ENCODE measurements at places on chromosomes 5 and 9.

- DNase-seq: peak; percentile 43
Observed at GRCh38 chr9:132040808-132041207, 38.9 kb downstream of the MED27 start.

- no peak for DNase-seq
Observed at GRCh38 chr5:16849775-16850174, 86.3 kb downstream of the MYO10 start.

- DNase-seq: no peak
Observed at GRCh38 chr9:71122421-71122820, 1.0 kb upstream of the TRPM3 start.

GRCh38 chr9:109139851-109140250 lies 20.1 kb upstream of the TMEM245 start:
- DNase-seq: no peak

DNA sequence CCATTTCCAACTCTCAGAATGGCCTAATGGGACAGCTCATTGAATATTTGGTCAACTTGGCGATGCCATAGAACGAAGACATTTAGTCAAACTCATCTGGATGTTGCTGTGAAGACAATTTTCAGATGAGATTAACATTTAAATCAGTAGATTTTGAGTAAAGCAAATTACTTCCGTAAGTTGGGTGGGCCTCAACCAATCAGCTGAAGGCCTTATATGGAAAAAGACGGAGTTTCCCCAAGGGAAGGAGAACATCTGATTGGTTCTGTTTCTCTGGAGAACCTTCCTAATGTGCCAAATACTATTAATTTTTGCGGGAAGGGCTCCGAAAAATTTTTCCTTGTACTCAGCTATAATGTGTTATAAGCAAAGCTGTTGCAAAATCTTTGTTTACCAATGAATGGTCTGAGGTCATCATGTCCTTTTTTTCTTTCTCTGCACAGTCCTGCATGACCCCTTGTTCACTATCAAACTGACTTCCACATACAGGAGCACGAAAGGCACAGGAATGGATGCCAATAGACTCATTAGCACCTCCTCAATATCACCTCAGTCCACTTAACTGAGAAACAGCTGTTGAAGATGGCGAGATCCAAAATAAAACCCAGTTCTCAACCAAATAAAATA lies 27.8 kb downstream of the CRHBP start:
- DNase-seq: no peak

DNA sequence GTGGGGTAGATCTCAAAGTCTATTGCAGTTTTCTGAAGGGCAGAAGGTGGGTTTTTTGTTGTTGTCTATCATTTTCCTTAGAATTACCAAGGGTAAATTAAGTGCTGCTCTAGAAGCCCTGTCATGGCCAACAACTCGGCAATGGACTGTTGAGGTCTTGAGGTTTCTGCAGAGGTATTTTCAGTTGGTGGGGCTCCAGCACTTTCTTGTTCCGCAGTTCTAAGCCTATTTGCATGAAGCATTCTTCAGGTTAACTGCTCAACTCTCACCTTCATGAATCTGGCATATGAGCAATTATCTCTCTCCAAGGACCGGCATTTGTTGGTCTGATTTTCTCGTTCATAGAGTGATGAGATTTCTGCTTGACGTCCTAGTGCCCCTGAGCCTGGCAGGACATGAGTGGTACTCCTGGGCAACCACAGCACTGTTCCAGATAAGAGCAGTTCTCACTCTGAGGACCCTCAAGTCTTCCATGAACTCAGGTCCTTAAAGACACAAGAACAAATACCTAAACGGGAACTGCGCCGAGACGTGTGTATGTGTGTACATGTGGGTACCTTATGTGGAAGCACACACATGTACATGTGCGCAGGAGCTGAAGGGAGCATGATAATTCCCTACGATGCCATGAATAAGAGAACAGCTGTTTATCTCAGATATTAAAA lies 544.5 kb downstream of the CSNK1G3 start:
- DNase-seq: no peak

DNA sequence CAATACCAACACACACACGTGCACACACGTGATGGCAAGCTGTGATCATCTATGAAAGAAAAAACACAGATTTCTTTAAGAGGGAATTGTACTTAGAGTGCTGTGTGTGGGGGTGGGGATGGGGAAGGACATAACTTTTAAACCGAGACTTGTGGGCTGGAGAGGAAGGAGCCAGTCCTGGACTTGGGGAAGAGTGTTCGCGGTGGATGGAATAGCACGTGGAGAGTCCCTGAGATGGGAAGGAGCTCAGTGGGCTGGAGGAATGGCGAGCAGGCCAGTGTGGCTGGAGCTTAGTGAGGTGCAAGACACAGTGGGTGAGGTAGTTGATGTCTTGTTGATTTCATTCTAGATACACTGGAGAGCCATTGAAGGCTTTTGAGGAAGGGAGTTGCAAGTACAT lies 78.5 kb downstream of the RGS3 start:
- no peak for DNase-seq

DNA sequence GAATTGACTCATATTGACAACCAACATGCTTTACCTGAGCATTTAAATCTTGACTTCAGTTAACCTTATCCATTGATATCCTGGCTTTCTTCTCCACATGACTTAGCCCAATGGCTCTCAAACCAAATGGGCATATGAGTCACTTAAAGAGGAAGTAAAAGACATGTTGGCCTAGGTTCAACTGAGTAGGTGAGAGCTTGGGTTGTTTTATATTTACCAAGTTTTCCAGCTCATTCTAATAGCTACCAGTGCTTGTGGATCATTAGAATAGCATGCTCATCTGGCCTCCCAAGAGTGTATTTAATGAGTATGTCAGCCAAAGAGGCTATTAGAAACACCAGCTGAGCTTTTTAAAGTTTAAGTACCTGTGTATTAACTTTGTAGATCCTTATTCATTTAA lies 1049.0 kb downstream of the PTPRD start:
- DNase-seq: no peak

DNA sequence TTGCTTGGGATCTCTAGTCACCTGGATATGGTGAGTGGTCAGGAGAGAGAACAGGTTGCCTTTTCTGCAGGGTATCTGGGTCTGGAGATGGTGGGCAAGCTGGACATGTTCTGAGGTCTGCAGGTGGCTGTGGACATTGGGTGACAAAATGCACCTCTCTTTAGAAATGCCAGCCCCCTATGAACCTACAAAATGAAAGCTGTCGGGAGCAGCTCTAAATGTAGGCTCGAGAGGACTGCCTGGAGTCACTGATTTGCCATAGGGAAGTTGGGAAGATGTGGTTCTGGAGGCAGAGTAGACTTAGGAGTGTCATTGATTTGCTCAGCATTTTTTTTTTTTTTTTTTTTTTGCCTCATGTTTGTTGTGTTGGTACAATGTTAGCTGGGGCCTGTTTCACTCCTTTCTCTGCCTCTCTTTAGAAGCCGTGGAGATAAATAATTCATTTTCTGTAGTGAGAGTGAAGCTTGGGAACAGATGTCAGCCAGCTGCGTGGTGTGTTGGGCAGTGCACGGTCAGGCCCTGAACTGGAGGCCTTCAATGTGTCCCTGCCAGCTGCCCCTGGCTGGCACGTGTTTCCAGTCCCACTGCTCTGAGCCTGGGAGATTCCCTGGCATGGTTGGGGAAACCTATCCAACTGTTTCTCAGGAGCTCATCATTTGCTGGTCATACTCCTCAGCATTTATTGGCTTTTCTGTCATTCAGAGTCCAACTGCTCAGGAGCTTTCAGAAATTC lies 5.4 kb downstream of the RGS3 start:
- DNase-seq: no peak

- DNase-seq: no peak
Observed at GRCh38 chr5:148974642-148975327, 88.1 kb downstream of the SH3TC2 start.

DNA sequence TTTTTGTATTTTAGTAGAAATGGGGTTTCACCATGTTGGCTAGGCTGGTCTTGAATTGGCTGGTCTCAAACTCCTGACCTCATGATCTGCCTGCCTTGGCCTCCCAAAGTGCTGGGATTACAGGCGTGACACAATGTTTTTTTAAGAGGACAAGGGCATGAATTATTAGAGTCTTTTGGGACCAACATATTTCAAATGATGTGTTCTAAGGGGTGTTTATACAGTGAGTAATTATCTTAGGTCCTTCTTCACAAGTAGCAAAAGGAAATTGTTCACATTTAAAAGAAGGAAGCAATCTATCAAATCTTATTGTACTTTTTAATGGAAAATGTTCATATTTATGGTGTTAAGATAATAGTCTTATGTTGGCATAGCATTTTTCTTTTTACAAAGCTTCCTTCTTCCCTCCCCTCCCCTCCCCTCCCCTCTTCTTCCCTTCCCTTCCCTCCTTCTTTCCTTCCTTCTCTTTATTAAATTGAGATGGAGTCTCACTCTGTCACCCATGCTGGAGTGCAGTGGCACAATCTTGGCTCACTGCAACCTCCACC lies 6.7 kb downstream of the GNG10 start:
- DNase-seq: no peak

DNA sequence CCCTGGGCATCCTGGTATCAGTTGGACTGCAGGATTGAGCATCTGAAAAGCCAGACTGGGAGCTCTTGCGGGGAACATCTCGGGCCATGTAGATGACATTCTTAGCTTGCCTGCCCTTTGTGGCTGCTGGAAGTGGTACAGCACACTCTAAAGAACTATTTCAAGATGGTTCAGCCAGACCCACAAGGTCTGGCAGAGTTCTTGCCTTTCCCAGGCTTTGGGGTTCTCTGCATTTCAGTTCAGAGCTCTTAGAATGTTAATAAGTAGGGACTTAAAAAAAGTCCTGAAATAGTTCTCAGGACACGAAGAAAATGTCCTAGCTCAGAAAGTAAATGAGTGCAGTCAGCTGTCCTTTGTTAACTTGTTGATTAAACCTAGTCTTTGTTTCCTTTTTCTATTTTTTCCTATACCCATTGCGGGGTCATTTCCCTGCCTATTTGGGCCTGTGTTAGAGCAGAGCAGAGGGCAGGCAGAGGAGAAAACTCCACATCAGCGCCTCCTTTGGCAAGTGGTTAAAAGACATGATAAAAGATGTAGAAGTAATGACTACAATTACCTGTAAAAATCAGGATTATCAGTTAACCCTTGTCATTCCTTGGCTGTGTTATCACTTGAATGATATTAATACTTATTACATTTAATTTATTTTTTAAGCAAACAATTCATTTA lies 291.5 kb downstream of the ZSWIM6 start:
- no peak for DNase-seq

DNA sequence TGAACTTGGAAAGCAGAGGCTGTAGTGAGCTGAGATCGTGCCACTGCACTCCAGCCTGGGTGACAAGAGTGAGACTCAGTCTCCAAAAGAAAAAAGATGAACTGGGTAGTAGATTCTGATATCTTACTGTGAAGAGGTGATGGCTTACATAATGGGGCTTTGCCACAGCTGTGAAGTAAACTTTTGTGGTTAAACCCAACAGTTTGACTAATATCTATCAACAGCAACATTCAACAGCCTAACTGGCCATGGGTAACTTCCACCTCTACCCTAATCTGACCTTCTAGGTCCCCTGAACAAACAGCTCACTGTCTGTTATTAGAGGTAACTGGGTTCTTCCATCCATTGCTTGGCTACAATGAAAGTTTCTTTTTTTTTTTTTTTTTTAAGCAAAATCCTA lies 52.1 kb downstream of the TLE1 start:
- no peak for DNase-seq

- DNase-seq: no peak
Observed at GRCh38 chr5:137567226-137567625, 68.1 kb upstream of the SPOCK1 start.

- DNase-seq: peak; percentile 75
Observed at GRCh38 chr5:74294231-74294705, 346.3 kb downstream of the ENC1 start.

- no peak for DNase-seq
Observed at GRCh38 chr5:131854134-131854533, 57.3 kb upstream of the FNIP1 start.

- DNase-seq: no peak
Observed at GRCh38 chr5:35227720-35228119, 2.6 kb downstream of the PRLR start.

GRCh38 chr5:34626036-34626435 lies 30.1 kb upstream of the RAI14 start:
- DNase-seq: no peak

GRCh38 chr9:132556714-132557113 lies 25.7 kb upstream of the BARHL1 start:
- DNase-seq: no peak

DNA sequence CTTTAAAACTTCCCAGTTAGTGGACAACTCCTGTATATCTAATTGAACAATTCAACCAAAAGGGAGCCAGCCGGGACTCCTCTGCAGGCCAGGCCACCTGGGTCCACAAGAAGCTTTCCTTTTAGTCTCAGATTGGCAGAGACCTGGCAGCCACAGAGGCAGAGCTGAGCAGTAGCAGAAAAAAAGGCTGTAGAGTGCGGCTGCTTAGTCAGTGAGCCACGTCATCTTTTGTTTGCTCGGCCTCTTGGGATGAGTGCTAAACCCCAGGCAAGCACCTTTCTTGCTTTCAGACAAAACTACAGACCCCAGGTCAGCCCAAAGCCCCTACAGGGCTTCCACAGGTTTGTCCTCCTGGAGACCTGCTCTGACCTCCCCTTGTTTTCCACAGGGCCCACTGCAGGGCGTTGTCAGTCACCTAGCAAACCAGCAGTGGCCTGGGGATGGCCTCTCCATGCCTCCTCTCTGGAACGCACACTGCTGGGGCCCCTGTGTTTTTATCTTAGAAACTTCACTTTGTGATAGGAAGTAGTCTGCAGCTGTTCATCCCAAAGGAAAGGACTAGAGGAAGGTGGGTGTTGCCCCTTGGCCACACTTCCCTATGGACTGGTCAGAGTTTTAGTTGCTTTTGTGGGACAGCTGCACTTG lies 49.9 kb downstream of the SHB start:
- no peak for DNase-seq

DNA sequence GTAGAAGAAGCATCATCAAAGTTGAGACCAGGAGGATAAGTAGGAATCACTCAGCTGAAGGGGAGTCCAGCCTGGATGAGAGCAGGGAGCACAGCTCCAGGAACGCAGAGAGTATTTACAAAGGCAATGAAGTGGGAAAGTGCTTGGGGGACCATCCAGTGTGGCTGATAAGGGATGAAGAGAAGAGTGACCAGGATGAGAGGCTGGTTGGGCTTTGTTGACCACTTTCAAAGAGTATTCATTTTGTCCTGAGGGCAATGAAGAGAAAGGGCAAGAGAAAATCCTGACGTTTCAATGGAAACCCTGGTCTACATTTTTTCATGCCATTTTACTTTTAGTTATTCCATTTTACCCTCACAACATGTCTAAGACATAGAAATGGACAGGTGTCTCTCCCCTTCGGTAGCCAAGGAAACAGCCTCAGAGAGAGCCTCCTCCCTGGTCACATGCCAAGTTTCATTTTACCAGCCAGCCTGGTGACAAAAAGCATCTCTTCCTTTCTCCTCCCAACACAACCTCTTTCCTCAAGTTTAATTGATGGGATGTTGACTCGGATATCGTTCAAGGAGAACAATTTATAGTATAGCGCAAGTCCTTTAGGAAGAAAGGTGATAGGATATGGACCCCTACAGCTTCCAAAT lies 492.7 kb upstream of the CLINT1 start:
- no peak for DNase-seq
